Epithelial cell of esophagus (primary cell): ENCODE measurements at places on chromosomes 1 and 21.
A peak's percentile ranks its signal among the peaks of the same experiment; 100 is the strongest.

- no peak for DNase-seq
Measured at GRCh38 chr1:33655496-33655895, 183.1 kb downstream of the ZSCAN20 start.

DNA sequence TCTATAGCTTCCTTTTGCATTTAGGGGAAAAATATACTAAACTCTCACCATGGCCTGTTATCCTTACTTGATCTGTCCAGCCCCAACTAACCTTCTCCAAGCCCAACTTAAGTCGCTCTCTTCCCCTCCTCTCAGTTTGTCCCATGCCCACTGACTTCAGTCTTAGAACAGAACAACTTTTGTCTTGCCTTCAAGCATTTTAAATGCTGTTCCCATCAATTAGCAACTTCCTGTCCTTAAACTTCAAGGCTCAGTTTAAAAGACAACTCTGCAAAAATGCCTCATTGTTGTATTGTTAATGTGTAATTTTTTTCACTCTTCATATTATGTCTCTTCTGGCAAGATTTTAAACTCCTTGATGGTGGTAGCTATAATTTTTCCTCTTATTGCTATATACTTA, 526.9 kb downstream of the NEGR1 start:
- DNase-seq = no peak

- peak; percentile 83 for DNase-seq
Measured at GRCh38 chr1:11693024-11693590, 1.6 kb downstream of the DRAXIN start.

- DNase-seq = no peak
Measured at GRCh38 chr1:53517821-53518352, 58.7 kb downstream of the DMRTB1 start.

DNA sequence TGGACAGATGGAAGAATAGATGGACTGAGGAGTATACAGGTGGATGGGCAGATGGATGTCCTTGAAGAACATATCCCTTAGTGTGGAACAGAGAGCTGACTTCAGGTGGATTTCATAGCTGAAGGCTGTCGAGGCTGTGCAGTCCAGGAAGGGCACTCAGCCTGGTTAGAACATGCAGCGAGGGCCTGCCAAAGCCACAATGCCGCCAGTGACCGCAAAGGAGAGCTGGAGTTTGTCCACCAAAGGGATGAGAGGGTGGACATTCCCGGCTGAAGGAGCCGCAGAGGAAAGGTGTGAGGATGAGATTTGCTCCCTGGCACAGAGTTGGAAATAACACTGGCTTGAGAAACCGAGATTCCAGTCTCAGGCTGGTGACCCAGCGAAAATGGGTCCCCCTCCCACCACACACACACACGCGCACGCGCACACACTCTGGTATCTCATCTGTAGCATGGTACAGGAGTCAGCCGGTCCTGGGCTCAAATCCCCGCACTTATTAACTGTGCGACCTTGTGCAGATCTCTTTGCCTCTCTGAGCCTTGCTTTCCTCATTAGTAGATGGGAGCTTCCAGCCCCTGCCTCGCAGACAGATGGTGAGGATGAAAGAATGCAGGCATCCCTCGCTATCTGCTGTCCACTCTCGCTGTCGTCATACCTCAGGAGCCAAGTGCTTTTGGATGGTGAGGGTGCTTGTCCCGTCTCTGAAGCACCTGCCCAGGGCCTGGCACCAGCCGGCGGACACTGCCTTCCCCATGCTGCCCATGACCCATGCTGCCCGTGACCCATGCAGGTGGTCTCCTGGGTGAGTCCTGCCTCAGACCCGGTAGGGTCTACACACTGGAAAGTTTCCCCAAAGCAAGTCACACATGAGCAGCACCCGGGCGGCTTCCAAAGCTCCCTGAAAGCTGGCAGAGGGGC, 26.8 kb upstream of the EFHD2 start:
- DNase-seq = no peak

DNA sequence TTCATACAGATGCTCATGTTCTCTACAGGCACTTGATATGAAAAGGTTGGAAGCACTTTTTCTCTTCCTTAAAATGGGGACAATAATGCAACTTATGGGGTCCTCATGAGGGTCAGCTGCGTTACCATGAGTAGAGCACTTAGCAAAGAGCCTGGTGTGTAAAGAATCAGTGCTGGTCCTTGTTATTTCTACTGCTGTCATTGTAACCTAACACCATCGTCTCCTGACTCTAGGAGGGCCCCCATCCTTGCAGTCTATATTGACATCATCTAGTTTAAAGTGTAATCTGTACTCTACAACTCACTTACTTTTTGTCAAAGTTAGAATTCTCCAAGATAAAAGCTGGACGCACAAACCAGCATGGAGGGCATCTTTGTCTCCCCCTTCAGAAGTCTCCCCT, 2.4 kb downstream of the CAPN9 start:
- DNase-seq = no peak

DNA sequence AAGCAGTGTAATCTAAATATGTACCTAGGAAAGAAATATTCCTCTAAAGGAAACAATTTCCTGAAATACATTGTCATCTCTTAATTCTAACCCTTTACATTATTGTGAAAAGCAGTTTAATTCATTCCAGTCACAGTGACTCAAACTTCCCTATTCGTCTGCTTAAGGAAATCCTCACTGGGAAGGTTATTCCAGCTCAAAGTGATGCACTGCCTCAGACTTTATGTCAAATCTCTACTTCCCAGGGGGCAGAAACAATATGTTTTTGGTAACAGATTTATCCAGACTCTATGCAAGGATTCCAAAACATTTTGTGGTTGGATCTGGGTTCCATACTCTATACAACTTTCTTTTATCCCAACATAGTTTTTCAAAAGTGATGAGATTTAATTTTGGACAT, 145.2 kb downstream of the NTMT2 start:
- DNase-seq = peak; percentile 2

- peak; percentile 63 for DNase-seq
Measured at GRCh38 chr21:26686278-26686677, 113.2 kb upstream of the CYYR1 start.

DNA sequence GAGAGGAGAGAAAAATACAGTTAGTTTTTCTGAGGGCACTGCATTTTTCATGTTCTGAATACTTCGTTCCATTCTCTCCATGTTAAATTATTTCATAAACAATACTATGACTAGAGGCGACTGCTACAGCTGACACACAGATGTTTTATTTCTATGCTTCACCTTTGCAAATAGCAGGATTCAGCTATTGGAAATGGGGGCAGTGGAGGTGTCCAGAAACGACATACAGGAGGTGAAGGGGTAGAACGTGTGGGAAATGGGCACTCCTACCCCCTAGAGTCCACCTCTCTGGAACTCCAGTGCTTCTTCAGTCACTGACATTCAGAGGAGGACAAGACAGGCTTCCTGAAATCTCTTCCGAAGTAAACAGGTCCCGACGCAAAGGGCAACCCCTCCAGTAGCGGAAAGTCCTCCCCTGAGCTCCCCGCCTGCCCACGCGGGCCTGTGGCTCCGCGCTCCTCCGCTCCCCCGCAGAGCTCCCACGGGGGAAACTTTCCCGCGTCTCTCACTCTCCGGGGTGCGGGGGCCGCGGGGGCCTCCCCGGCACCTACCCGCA, 480 bp downstream of the DPYD start:
- peak; percentile 37 for DNase-seq

DNA sequence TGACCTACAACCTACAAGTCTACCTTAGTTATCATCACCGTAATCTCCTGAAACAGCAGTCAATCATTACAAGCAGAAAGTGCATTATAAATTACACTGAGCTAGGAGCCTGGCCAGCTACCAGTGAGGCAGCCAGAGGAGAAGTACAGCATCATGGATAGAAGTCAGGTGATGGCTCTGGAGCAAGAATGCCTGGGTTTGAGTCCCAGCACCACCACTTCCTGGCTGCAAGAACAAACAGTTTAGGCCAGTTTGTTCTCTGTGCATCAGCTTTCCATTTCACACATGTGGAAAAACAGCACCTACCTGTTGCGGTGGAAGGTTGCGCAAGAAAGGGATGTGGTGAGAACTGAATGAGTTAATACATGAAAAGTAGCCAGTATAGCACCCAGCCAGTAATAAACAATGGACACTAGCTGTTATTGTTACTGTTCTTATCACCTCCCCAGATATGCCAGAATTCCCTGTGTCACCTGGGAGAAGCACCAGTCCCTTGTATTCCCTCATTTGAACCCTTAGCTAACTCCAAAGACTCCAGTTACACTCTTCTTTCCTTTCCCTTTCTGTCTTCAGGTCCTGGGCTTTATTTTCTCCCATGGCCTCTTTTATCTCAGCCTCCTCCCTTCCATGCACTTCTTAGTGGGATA, 9.0 kb downstream of the CREG1 start:
- peak; percentile 95 for DNase-seq

DNA sequence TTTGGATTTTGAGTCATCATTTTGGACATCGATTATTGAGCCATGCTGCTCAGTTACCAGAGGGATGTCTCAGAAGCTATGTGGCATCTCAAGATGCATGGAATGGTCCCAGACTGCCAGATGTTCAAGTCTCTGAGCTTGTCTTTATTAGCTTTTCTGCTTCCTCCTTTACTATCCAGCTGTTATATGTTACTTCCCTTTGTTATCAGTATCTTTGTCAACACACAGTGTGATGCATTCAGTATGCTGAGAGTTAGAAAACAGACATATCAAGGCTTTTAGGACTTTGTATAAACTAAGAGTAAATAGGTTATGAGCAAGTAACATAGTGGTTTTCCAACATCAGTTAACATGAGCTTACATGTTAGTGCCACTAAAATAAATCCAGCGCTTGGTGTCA, 474.5 kb downstream of the DSCAM start:
- no peak for DNase-seq

GRCh38 chr1:99613716-99614115, 32.2 kb upstream of the PALMD start:
- no peak for DNase-seq

DNA sequence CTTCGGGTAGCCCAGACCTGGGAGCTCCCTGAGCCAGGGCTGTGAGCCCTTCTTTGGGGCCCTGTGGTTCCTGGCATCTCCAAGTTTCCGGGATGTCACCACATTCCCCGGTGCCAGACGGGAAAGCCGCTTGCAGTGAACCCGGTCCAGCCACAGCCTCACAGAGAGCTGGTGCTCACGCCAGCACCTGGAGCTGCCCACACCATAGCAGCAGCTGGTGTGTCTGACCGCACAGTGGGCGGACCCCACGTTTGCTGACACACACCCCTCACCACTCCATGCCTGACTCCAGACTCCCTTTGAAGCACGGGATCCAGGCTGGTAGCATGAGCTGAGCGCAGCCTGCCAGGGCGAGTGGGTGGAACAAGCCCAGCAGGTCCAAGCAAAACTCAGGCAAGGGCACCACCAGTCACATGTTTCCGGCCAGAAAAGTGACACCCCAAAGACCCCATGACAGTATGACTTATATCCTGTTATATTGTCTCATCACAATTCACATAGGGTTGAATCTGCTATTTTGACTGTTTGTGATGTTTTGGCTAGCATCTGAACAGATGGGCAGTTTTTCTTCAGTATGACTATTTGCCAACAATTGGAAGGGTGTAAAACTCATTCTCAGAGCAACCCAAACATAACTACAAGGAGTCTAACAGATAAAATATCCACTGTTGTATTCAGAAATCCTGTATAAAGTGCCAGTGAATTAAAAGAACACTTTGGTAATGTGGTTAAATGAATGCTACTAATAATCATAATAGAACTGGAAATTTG, 285.4 kb downstream of the SMYD3 start:
- DNase-seq = peak; percentile 4

DNA sequence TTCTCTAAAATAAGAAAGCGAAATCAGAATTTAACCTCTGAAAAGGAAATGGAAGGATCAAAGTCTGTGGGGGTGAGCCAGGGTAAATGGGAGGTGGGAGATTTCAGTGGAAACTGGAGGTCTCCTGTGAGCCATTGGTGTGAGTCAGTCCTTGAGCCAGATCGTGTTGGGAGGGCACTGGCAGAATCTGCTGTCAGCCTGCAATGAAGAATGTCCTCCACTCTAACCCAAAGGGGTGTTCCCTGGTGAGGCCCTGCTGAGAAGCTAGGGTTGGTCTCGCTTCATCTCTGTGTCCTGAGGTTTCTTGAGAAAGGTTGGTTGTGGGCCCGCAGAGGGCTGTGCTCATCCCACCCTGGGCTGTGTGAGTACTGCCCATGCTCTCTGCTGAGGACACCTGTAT, 2.4 kb downstream of the QSOX1 start:
- DNase-seq = no peak

DNA sequence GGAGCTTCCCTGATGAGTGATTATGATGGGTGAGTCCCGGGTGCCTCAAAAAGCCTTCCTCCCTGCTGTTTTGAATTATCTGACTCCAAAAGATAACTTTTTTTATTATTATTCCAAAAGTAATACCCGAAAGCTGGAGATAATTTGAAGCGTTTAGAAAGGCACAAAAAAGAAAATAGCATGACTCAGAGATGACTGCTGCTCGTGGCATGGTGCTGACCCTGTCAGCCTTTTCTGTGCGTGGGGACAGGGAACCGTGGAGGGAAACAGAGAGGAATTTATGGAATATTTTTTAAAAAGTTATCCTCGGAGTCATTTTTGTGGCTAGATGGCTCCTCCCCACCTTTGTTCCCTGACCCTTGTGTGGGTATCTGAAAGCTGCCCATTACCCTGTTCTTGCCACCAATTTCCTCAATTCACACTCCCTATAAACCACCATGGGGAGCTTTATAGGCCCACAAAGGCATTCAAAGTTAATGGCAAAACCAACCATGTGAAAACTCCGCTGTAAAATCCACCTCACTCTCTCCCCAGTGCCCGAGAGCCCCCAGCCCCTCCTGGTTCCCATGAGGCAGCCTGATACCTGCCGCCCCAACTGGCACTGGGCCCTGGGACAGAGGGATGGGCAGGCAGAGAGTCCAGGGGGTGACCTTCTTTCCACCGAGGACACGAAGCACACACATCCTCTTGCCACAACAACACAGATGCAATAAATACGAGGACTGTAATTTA, 37.5 kb downstream of the IGSF21 start:
- DNase-seq = no peak

- no peak for DNase-seq
Measured at GRCh38 chr1:100053119-100053518, 79.6 kb downstream of the SASS6 start.

DNA sequence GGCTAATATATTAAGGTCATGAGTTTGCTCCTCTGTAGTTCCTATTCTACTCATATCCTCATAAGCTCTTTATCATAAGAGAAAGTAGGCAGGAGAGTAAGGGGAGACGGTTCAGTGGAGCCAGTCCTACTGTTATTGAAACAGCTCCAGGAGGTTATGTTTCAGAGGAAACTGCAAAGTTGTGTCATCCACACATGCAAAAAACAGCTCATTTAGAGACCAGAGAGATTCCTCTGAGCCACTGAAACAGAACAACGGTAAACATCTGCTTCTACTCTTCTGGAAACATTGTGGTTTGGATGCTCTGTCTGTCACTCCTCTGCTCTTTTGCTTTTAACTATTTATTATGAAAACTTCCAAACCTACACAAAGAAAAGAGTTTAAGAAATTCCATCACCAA, 66.3 kb upstream of the PPP2R5A start:
- DNase-seq = no peak

- DNase-seq = no peak
Measured at GRCh38 chr1:229150518-229150917, 120.4 kb upstream of the RAB4A start.

GRCh38 chr1:65924471-65924870, 131.8 kb downstream of the PDE4B start:
- peak; percentile 61 for DNase-seq
